Left kidney (tissue), 8 donors: ENCODE measurements at places on chromosomes 2 and 18. TPM values are rescaled to one million over a fixed set of nuclear protein-coding genes. Genes with fewer than 3 reads are reported as not detected.

AGBL5 gene
- 66.9 TPM for polyA plus RNA-seq

ERICH2 gene
- polyA plus RNA-seq, result 2.4 TPM

RAB27B gene
- 3.8 TPM for polyA plus RNA-seq

ATOH8 gene
- 10.3 TPM for polyA plus RNA-seq

ARMC9 gene
- 27.3 TPM for polyA plus RNA-seq

- DNase-seq, result peak; percentile 69
Measured at GRCh38 chr2:65040400-65041261, 15.6 kb upstream of the CEP68 start.

- no peak for DNase-seq
Measured at GRCh38 chr18:34097312-34097711, 127.4 kb downstream of the NOL4 start.

GRCh38 chr2:135818937-135819610 lies 17.9 kb downstream of the LCT start:
- no peak for DNase-seq

DNA sequence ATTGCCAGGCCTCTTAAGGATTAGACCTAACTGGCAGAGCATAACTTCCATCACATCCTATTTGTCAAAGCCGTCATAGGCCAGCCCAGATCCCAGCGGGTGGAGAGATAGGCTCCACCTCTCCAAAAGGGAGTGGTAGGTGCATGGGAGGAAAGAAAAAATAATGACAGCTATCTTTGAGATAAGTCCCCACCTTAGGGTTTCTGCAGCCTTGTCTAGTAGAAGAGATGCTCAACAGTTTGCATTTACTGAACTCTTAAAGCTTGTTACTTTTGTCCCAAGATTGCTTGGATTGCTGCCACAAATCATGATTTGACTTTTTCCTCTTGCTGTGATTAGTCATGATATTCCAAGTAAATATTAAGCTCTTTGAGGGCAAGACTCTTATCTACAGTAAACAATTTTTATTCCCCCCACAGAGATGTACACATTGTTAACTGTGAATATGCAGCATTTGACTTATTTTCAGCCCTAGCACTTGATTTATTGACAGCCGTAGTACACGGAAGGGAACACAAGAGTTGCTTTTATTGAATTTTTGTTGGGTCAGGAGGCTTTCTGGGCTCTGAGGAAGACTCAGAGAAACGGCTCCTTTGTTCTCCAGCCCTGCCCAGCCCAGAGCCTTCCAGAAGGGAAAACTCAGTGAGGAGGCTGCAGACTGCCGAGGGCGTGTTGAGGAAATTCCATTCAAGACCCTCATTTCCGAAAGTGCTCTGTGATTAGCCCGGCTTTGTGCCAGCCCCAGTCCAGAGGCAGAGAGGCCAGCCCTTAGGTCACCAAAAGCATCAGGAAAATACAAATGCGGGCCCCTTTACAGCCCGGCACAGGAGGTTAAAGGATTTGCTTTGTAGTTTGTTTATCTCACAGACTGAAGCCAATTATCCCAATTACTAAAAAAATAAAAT lies 75.5 kb upstream of the ZNF532 start:
- peak; percentile 78 for DNase-seq

GRCh38 chr18:63488160-63488559 lies 11.4 kb downstream of the SERPINB5 start:
- DNase-seq, result peak; percentile 11

DNA sequence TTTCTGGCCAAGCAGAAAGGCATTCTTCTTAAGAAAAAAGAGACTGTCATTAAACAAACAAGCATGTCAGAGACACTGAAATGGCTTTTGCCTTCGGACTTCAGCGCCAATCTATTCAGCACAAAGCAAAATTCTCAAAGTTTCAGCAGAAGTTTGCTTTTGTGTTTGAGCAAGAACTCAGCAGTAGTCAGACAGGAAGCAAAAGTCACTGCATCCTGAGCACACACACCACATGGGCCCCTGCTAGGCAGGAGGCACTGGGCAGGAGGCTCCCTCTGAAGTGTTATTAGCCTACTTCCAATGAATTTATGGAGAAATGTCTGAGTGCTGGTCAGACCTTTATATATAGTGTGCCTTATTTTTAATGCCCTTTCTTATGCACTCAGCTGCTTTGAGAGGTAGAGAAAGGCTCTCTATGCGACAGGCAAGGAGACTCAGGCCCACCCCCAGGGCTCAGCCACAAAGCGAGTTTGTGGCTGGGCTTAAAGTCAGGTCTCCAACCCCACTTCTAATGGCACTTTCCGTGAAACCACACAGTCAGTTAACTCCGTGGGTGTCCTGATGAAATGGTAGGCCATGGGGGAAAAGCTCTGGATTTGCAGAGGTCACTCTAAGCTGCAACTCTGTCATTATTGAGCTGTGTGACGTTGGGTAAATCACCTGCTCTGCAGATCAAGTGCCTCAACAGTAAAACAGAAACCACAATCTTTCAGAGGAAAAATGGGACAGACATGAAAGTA lies 161.0 kb upstream of the TMEM200C start:
- DNase-seq, result no peak

GRCh38 chr2:237701033-237701858 lies 73.9 kb downstream of the LRRFIP1 start:
- DNase-seq, result no peak

- DNase-seq, result no peak
Measured at GRCh38 chr2:38057651-38058410, 18.1 kb downstream of the CYP1B1 start.

DNA sequence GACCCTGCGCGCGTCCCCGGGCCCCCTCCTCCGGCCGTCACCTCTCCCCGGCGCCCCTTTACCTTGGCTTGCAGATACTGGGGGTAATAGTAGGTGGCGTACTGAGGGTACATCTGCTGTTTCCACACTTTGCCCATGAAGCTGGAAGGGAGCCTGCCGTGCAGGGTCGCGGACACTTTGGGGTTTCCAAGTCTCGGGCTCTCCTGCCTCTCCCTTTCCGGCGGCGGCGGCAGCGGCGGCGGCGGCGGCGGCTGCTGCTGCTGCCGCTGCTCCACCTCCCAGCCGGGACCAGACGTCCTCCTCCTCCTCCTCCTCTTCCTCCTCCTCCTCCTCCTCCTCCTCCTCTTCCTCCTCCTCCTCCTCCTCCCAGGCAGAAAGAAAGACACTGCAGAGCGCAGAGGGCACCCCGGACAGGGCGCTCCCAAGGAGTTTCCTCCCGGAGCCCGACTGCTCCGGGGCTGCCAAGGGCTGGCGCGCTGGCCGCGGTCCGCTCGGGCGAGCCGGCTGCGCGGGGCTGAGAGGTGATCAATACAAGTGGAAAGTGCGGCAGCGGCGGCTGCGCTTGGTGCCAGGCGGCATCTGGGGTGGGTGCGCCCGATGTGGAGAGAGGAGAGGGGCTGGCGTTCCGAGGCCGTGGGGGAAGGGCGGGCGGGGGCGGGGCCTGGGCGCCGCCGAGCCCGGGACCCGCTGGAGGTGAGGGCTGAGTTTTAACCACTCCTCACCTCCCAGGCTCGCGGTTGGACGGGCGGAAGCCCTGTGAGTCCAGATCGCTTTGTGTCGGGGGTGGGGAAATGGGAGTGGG lies at the start of gene RBMS1:
RBMS1 (minus strand) TSS at position 581 of the 802 bp plus-strand sequence; CDS start at position 137, 444 bp downstream.
- DNase-seq, result peak; percentile 74

DNA sequence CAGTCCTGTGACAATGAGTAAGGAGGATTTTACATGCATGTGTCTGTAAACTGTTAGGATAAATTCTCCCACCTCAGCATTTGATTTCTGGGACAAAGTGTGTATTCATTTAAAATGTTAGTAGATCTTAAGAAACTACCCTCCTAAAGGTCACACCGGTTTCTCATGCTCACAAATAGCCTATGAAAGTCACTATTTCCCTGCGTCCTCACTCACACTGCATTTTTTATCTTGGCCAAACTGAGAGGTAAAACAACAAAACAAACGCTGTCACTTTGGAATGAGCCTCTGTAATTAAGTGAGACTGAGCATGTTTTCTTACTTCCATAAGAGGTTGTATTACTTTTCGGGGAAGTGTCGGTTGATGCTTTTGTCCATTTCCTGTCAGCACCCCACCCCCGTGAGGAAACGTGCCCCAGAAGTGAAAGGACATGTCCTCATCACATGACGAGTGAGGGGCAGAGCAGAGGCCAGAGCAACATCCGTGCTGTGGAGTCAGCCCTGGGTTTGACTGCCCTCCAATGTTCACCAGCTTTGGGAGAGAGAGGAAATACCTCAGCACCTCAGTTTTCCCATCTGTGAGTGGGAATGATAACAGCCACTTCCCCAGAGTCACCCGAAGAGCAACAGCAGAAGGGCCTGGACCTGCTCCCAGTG lies 3.1 kb downstream of the GYPC start:
- DNase-seq, result peak; percentile 38

DNA sequence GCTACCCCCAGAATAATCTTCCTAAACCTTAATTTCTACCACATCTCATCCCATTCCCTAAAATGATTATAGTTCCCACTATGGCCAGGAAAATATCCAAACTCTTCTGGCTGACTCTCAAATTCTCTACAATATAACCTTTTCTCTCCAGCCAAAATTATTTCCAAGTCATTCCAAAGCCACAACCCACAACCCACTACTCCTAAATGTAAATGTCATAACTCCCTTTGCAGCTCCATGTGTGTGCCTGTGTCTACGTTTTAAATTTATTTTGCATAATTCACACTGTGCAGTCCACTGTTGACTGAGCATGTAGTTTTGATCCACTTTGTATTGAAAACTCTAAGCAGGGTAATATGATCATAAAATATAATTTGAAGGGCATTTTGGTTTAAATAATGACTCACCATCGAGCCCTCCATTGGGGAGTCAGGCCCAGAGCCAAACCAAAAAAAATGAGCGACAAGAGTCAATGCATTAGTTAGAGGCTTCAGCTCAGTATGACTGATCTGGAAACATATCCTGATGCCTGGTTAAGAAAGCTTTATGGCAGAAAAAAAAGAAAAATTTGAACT lies 171.0 kb downstream of the AFF3 start:
- no peak for DNase-seq

GRCh38 chr2:21469158-21469557 lies 345.4 kb downstream of the TDRD15 start:
- no peak for DNase-seq

GRCh38 chr18:78601349-78601748 lies 378.3 kb upstream of the SALL3 start:
- DNase-seq, result no peak

DNA sequence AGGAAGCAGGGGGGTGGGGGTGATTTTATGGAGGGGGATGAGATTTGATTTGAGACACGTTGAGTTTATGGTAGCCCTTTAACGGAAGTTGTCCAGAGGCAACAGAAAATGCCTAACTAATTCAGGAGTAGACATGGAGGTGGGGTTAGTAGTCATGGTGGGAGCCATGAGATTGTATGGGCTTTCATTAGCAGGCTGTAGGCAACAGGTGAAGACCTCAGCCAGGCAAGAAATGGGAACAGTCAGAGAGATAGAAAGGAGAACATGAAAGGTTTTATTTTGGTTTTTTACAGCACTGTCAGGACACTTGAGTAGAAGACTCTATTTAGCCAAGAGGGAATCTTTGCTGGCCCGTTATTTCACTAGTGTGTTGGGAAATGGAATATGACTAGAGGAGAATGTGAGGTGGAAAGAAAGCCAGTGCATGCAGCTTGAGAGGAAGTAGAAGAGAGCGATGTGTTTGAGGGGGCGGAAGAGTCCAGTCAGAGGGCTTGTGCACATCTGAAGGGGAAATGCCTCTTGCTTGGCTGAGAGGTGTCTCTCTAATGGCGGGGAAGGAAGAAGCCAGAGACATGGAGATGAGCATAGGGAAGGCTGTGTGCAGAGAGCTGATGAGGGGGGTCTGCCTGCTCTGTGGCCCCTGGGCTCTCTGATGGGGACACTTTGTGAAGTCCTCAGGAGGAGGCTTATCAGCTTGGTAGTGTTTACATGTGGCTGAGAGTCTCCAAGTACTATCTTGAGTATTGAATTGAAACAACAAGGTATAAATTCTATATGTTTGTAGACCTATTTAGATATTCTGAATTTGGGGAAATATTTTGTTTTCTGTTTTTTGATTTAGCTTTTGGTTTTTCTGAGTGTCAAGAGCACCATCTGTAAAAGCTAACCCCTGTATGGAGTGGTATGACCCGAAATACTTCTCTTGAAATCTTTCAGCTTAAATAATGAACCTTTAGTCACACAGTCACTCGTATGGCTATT lies 66.9 kb upstream of the ITM2C start:
- DNase-seq, result no peak

DNA sequence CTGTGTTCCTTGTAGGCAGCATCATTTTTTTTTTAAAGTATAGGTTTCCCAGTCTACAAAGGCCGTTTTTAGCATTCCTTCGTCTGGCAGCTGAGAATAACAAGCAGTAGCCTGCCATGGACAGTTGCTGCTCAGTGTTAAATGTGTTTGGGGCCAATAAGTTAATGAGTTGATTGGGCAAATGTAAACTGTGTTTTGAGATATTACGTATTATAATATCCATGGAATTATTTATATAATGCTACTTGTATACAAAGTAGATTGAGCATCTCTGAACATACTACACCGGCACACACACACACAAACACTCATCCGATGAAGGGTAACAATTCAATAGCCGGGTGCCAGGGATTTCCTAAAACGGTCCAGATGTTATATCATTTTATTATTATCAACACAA lies 97.2 kb downstream of the IRS1 start:
- no peak for DNase-seq

- peak; percentile 37 for DNase-seq
Measured at GRCh38 chr18:21930177-21930576, 189.6 kb downstream of the MIB1 start.

DNA sequence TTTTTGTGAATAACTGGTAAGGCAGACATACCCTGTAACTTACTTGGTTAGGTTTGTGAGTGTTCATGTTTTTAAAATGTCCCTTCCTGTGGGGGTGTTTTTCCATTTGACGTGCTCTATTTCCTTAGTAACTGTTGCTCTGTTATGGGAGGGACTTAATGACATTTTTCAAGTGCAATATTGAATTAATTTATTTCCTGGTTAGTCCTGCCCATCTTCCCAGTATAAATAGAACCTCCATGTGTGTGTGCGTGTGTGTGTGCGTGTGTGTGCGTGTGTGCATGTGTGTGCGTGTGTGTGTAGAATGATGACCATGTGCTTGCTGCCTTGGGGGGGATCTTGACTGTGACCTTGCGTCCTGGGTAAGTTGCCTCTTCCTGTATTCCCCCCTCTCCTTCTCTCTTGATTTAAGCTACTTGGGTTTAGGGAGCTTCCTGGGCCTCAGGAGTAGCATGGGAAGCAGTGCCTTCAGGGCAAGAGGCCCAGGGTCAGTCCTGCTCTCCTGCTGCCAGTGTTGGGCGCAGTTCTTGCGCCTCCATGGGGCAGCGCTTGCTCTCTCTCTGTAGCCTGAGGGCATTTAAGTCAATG lies 163.9 kb downstream of the LDLRAD4 start:
- DNase-seq, result peak; percentile 70

GRCh38 chr18:7072593-7072992 lies 45.0 kb downstream of the LAMA1 start:
- no peak for DNase-seq
